Nephron progenitor cell (in vitro differentiated cells): ENCODE measurements at places on chromosomes 1 and 21.

DNA sequence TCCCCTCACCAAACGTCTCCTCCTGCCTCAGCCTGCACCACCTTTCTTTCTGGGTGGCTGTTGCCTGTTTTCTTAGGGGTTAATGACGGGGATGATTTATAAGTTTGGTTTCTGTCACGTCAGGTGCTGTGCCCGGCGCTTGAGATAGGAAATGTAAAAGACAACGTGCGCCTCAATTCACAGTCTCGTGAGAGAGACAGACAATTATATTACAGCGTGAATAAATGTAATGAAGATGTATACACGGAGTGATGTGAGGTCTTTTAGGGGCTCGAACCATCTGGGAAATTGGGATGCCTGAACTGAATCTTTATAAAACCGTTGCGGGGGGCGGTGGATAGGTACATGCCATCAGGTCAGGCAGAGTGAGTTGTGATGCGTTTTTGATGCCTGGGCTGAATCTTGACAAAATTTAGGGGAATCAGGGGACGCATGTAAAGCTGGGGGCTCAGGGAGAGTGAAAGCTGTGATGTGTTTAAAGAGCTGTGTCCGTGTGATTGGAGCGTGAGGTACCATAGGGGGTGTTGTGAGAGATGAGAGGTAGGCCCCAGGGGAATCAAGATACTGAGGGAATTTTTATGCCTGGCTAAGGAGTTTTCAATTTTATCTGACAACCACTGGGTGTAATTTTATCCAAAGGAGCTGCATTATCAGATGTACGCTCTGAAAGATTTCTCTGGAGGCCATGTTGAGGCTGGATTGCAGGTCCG lies 831 bp downstream of the TIPRL start:
- peak; percentile 1 for DNase-seq

DNA sequence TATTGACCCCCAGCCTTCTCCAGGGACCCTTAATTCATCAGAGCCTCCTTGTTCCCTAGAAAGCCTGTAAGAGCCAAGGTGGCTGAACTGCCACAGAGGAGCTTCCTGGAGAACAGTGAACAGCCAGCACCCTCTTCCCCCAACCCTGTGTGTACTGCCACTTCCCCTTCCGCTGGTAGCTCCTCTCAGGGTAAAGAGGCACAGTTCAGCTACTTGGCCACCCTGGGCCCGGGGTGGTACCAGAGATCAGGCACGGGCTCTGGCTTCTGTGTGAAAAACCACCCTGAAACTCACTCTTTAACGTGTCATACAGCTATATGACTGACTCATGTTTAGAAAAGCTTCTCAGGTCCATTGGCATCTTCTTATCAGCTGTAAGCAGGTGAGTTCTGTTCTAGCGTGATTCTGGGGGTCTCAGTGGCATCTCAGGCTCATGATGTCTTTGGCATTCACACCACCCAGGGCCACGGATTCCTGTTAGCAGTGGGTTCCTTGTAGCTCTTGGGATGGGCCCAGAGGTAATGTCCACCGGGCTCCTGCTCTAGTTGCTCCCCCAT lies 22.4 kb downstream of the ARMH1 start:
- DNase-seq = no peak

GRCh38 chr1:109312978-109313775 lies 6.4 kb upstream of the MYBPHL start:
- no peak for DNase-seq

- DNase-seq = no peak
Observed at GRCh38 chr21:28693476-28693875, 299.2 kb downstream of the LTN1 start.

- DNase-seq = no peak
Observed at GRCh38 chr1:13584876-13585611, 1.4 kb downstream of the PDPN start.

GRCh38 chr1:65197636-65198035 lies 49.6 kb downstream of the AK4 start:
- DNase-seq = no peak

GRCh38 chr21:42460391-42461184 lies 35.4 kb downstream of the RSPH1 start:
- DNase-seq = no peak

DNA sequence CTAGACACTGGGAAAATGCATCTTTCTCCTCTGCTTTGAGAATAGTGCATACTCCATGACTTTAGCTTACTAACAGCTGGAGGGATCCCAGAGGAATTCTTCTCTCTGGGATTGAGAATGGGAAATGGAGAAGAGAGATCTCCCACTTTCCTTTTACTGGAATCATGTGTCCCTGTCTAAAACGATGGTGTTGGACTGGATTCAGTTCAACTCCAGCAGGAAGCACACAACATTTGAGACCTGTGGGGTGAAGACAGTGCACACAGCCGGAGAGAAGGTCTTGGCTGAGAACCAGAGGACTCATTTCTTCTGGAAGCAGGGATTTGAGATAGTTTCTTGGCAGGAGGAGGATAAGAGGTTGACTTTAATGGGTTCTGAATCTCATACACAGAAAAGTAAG lies 58.7 kb downstream of the TRABD2B start:
- DNase-seq = no peak

DNA sequence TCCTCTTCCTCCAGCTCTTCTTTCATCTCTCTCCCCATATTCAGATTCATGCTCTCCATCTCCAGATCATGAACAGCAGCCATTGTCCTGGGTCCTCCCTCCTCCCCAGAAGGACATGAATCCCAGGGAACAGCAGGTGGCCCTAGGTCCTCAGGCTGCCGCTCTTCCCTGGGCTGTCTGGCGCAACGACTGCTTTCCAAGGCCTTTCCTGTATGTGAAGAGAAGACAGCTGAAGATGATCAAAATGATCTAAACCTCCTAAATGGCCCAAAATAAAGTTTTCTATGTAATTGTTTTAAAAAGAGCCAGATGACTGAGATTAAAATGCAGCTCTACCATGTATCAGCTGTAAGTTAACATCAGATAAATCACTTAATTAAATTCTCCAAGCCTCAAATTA lies 22.5 kb downstream of the RHBDL2 start:
- DNase-seq = no peak

GRCh38 chr1:184739796-184740195 lies 14.9 kb downstream of the EDEM3 start:
- no peak for DNase-seq

DNA sequence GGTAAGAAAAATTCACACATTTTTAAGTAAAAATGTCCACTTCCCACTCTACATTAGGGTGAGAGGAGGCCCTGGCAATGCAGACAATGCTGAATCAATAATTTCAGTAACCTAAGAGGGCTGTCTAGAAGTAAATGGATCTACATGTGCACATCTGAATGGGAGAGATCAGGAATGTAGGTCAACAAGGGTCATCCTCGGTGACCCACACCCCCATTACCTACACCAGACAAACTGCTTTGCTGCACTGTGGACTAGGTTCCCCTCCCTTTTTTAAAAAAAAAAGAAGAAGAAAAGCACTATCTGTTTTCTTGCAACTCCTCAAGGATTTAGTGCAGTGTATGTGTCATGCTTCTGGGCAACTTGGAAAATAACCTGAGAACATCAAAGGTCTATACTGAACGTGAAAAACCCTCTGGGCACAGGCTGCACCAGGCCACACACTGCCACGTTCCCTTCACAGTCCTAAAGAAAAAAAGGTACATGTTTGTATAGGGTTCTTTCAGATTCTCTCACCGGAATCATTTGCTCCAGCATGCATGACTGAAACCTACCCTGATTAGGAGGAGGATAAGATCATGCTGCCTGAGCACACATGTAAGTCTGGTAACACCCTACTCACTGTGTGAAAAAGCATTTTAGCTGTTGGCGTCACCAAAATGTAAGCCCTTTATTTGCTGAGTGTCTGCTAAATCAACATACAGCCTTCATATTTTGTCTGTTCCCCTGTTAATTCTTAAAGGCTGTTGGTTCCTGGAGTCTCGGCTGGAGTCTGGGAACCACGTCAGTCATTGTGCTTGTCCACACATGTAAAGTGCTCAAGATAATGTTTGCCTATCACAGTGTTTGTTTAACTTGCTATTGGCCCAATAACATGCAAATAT lies 341.0 kb downstream of the SMYD3 start:
- DNase-seq = no peak

GRCh38 chr1:70429219-70429618 lies 18.2 kb downstream of the CTH start:
- DNase-seq = no peak

DNA sequence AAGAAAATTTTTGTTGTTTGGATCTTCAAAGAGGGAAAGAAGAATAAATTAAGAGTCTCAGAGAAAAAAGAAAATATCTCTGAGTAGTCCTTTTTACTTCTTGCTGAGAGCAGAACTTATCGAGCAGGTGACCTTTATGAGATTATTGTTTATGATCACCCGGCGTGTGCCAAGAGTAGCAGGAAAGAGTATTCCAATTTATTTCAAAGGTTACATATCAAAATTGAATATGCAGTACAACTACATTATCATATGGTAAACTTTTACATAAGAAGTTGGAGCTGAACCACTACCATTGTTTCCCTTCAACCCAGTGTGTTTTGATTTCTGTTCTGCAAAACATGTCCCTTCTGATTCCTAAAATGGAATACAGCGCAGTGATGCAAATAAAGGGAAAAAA lies 204.3 kb upstream of the SNX7 start:
- no peak for DNase-seq

DNA sequence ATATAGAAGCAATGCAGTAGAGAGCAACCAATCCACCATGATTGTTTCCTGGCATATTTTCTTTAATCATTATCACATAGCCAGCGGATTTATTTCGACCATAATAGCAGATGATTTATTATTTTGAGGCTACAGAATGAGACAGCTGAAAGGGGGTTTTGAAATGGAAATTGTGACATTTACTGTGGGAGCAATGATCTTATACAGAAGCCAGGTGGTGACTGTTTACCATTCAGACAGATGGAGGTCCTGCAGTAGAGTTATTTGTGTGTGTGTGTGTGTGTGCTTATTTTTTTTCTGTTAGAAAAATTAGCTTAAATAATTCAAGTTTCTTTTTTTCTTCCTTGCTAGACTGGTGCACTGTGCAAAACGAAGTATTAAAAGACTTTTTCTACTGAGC lies 1784.5 kb downstream of the MRPL39 start:
- no peak for DNase-seq

DNA sequence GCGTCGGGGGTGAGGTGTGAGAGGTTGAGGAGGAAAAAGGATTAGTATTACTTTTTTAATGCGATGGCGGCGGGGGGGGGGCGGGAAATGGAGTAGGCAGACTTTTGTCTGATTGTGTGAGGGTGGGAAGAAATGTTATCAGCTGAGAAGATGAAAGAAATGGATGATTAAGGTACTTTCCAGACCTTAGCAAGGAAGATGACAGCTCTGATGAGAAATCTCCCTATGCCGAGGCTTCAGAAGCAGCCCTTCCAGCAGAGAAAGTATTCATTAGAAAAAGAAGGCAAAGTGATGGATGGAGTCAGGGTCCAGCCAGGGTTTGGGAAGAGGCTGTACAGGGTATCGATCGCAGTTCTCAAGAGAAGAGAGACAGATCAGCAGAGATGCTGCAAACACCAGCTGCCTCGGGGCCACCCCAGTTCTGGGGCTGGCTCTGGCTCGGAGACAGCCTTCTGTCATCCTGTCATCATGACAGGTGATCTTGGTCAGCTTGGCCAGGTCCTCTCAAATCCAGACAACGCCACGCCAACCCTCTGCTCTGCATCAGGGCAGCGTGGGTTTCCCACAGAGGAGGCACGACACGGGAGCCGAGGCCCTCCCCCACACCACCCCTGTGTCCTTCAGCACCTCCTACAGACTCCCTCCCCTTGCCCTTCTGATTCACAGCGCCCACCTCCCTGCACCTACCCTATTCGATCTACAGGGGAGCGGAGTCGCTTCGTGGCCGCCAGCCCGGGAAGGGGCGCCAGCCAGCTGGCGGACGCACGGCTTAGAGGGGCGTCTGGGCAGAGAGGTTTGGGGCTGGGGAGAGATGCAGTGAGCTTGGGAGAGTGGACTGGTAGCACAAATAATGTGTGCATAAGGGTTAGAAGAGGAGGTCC lies 674 bp upstream of the ATXN7L2 start:
- peak; percentile 67 for DNase-seq

DNA sequence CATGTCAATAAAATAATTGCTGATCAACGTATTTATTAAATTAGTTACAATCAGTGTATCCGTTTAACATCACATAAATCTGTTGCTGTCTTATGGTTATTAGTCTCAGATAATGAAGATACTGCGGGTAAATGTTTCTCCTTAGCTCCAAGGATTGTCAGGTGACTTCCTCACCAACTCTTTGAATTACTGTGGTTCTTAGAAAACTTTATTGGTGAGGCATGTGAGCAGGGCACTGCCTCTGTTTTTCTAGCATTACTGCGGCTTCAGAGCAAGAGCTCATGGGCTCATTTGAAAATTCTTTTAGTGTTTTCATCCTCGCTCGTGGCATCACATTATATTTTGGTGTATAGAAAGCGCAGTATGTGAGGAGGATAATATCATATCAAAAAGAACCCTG lies 555.9 kb downstream of the LMO4 start:
- DNase-seq = no peak

DNA sequence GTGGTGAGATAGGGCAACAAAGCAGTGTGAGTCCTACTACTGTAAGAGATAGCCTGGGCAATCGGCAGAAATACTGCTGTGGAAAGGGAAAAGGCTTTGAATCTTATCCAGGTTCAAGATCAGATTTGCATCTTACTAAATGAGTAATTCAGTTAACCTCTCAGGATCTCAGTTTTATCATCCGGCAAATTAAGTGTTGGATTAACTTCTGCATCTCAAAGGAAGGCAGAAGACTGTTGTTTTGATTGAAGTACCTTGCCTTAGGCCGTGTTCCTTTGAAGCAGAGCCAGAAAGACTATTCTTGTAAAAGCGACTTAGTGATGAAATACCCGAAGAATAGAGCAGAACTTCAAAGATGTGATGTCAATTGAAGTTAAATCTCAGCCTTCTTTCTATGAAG lies 612.9 kb upstream of the USP24 start:
- no peak for DNase-seq

GRCh38 chr21:32182449-32182848 lies 96.4 kb downstream of the MIS18A start:
- DNase-seq = no peak

DNA sequence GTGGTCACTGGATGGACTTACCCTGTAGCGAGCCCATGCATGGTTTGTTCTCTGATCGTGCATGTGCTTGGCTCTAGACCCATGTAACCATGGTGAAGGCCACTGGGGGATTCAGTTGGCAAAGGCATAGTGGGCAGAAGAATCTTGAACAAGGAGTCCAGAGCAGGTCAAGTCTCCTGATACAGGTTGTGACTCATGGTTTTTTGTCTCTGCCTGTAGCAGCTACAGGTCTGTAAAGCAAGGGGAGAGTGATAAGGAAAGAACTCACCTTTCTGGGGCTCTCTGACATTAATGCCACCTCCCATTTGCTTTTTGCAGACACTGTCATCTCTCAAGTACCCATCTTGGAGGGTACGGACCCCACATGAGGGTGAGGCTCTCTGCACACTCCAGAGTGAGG lies 153.4 kb upstream of the CAMK1G start:
- no peak for DNase-seq

DNA sequence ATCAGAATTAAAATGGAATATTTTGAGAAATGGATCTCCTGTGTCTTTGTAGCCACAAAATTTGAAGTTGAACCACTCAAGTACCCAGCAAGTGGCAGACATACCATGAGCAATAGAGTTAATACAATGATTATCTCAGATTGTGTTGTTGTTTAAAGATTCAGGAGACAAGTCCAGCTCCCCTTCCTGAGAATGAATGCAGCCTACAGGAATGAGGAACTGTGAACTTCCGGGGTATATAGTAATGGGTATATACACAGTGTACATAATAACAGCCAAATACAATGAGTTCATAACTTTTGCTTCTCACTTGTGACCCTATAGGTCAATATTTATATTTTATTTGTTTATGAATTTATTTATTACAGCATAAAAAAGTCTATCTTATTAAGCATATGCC lies 445.0 kb downstream of the SETD4 start:
- no peak for DNase-seq

GRCh38 chr1:59020151-59020997 lies 236.5 kb upstream of the JUN start:
- DNase-seq = no peak
